ENCODE measurements at places on chromosomes 16 and 17.

- peak; percentile 61 for DNase-seq
Measured at GRCh38 chr17:49217651-49218413, 7.3 kb downstream of the ABI3 start.

DNA sequence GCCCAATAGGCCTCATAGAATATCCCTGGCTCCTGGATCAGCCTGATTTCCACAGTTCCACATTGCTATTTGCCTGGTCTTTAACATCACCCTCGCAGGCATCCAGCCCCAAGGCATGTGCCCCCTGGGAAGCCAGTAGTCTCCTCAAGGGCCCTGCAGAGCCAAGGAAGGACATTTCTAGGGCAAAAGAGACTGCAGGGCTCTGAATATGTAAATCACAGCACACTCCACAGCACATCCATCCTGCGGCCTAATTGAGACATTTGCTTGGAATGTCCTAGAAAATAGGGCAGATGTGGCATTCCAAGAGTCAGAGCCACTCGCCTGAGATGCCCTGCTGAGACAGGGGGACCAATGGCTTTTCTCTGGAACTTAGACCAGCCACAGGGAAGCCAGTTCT is 11.4 kb upstream of the C16orf78 start:
- no peak for DNase-seq

DNA sequence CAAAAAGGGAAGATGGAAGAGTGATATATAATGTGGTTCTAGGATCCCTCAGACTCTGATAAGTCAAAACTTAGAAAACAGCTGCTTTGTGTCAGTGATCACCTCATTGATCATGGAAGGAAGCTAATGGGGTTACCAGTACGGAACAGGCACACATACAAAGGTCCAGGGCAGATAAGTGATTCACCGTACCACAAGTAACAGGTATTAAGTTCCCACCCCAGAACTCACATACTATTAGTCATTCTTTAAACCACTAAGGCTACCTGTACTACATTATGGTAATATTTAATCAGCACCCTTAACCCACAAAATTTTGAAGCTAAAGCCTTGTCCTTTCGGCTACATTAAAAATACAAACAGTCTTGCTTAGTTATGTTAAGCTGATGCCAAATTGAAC is 17.4 kb downstream of the RNF43 start:
- no peak for DNase-seq

- DNase-seq, result no peak
Measured at GRCh38 chr17:76672892-76673291, 29.3 kb upstream of the ST6GALNAC1 start.

DNA sequence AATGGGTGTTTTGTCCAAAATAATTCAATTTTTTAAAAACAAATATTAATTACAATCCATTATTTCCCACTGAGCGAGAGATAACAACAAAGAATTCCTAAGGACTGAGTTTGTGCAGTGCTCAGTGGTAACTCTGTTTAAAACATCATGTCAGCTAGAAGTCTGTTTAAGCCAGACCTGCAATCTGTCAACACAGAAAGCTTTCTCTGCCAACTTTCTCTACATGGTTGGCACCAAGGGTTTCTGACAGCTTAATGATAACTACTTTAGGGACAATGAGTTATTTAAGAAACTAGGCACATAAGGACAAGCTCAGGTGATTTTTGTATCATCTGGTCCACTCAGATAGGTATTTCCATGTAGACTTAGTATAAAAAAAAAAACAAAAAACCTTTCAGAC is 81.8 kb downstream of the WDR59 start:
- no peak for DNase-seq

GRCh38 chr17:61551255-61551742 is 39.7 kb downstream of the NACA2 start:
- DNase-seq, result no peak

GRCh38 chr17:74937064-74938051 is 1.7 kb downstream of the OTOP3 start:
- no peak for DNase-seq

GRCh38 chr17:37176723-37177122 is 199.1 kb upstream of the C17orf78 start:
- DNase-seq, result no peak

DNA sequence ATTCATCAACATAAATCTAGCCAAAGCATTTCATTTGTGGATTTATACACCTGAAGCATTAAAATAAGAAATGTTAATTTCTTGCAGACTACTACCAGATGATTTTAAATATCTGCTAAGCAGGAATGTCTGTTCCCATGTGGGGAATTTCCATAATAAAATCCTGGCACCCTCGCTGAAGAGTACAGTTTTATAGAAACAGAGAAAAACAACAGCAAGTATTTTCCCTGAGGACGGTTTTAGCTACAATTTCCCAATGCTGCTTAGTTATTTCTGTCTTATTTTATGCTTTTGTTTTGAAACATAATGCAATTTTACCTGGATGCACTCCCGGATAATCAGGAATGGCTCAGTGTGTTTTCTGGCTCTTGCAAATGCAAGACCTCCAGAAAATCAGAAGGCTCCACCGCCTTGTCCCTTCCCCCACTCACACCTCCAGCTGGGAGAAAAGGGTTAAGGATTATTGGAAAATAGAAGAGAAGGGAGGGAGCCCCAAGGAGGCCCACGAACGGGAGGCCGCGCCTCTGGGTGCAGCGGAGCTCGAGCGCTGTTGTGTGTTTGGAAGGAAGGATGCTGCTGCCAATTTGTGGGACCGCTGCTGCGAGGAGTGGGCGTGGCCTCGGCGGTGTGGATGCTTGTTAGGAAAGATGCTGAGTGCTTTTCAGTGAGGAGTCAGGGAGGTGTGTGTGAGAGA is at the start of gene CNTNAP4:
Gene CNTNAP4, plus strand, starts transcription at position 657 of the 694 bp plus-strand sequence. CDS start 262 bp downstream, outside the sequence.
- DNase-seq, result no peak

GRCh38 chr17:40130352-40131042 is 8.7 kb downstream of the MSL1 start:
- no peak for DNase-seq

DNA sequence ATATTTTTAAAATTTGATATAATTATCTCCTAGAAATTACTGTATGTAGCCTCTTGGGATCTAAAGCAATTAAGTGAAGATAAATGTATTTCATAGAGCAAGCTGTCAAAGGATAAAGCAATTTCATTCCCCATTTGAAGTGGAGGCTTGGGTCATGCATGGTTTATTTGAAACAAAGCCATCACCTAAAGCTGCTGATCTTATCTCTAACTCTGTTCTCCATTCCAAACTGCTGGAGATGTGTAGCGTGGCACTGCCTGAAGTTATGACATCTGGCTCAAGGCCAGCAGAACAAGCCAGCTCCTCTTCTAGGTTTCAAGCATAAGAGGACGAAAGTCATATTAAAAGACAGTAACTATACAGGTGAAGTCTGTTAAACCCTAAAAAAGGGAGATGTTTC is 83.9 kb downstream of the HIC1 start:
- no peak for DNase-seq

DNA sequence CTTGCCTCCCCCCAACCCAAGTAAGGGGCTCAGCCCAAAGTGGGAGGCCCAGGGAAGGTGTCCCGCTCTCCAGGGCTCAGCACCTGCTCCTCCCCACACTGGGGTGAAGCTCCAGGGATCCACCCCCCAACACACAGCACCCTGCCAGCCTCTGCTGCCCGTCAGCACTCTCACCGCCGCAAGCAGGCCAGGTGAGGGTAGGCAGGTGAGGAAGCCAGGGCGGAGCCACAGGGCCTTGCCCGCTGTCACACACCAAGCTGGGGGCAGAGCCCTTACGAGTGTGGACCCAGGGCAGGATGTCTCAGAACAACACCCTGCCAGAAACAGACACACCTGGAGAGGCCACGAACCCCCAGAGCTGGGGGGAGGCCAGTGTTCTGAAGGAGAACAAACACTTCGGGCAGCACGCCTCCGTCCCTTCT is 19.5 kb downstream of the PLLP start:
- no peak for DNase-seq

DNA sequence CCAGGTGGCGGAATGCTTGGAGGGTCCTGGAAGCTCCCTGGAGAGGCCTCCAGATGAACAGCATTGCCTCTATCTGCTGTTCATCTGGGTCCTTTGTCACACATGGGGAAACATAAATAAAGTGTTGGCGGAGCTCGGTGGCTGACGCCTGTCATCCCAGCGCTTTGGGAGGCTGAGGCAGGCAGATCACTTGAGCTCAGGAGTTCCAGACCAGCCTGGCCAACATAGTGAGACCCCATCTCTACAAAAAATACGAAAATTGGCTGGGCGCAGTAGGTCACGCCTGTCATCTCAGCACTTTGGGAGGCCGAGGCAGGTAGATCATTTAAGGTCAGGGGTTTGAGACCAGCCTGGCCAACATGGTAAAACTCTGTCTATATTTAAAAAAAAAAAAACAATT is 2.2 kb downstream of the MYADML2 start:
- DNase-seq, result no peak
